Cardiac atrium fibroblast (primary cell): ENCODE measurements at places on chromosomes 7 and 10. TPM values are rescaled to one million over a fixed set of nuclear protein-coding genes. Genes with fewer than 3 reads are reported as not detected.

AVL9 gene
- 17.1 and 17.2 TPM in 2 replicates for total RNA-seq

TBXAS1 gene
- 7.4 and 8.6 TPM in 2 replicates for total RNA-seq

CLEC2L gene
- not detected in 2 replicates for total RNA-seq

RHEB gene
- 79.3 and 81.5 TPM in 2 replicates for total RNA-seq

WNT2 gene
- not detected in 2 replicates for total RNA-seq

DRGX gene
- not detected in 2 replicates for total RNA-seq

AASS gene
- total RNA-seq, result 8.6 and 9.2 TPM in 2 replicates

ANKRD1 gene
- total RNA-seq, result 178 and 184 TPM in 2 replicates

OR13A1 gene
- total RNA-seq, result not detected in 2 replicates

THNSL1 gene
- 2.2 and 3.6 TPM in 2 replicates for total RNA-seq

SPDYE11 gene
- total RNA-seq, result not detected in 2 replicates

IDI2 gene
- total RNA-seq, result not detected in 2 replicates

PALD1 gene
- total RNA-seq, result 0.72 and 5.3 TPM in 2 replicates

GPC2 gene
- 5.6 TPM in 1 of 2 replicates, not detected in the other for total RNA-seq

NPC1L1 gene
- total RNA-seq, result 0.18 TPM in 1 of 2 replicates, not detected in the other

HTR7 gene
- 2.2 and 2.4 TPM in 2 replicates for total RNA-seq

FUOM gene
- total RNA-seq, result 25.5 and 32.4 TPM in 2 replicates

EMX2 gene
- not detected in 2 replicates for total RNA-seq

CCL26 gene
- total RNA-seq, result not detected in 2 replicates

CYTH3 gene
- total RNA-seq, result 46.7 and 53.6 TPM in 2 replicates

UBE2H gene
- total RNA-seq, result 52.4 and 63.8 TPM in 2 replicates

EPDR1 gene
- total RNA-seq, result 18.4 and 27.7 TPM in 2 replicates

STOX1 gene
- total RNA-seq, result not detected in 2 replicates

HMX3 gene
- total RNA-seq, result not detected in 2 replicates

RNF32 gene
- not detected in 2 replicates for total RNA-seq

FGL2 gene
- total RNA-seq, result 0.97 and 7.6 TPM in 2 replicates
